Hematopoietic multipotent progenitor cell (in vitro differentiated cells): ENCODE measurements at places on chromosomes 3 and 15.

DNA sequence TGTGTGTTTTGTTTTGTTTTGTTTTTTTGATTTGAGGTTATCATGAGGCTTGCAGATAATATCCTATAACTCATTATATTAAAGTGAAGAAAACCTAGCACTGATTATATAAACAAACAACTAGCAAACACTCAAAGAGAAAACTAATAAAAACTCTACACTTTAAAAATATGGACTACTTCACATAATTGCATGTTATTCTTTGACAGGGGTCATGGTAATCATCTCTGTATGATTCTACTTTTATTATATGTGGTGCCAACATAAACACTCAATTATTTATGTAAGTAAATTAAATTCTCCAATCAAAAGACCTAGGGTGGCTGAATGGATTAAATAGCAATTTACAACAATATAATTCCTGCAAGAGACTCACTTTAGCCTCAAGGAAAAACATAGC is 44.6 kb upstream of the P3H2 start:
- DNase-seq, result no peak

DNA sequence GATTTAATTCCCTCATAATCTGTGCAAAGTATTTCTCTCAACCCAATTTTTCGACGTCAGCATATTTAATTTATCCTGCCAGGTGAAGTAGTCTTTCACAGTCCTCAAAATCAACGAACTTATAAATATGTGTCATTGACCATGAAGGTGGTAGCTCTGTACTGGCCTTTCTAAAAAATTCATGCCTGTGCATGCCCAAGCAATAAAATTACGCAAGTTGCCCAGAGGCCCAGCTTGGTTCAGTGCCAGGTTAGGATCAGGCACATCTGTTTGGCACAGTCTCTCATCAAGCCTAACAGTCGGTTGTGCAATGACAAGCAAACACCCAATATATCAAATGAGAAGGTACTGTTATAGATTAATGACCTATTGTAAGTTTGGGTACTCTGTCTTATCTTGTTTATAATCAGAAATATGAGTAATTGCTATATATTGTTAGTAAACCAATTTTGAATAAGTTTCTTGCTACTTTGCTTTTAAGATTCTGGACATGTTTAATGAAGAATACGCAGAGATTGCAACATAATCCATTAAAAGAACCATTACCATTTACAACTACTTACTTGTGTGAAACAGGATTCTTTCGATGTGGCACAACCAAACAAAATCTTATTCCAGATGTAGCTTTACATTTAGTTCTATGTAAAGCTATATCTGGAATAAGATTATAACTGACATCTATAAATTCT is 159.0 kb upstream of the IL12A start:
- no peak for DNase-seq

GRCh38 chr3:10887015-10887414 is 71.0 kb downstream of the SLC6A11 start:
- DNase-seq, result no peak

- DNase-seq, result no peak
Measured at GRCh38 chr15:90666135-90666909, 50.8 kb upstream of the BLM start.

GRCh38 chr15:101242160-101242998 is 9.5 kb downstream of the CHSY1 start:
- DNase-seq, result peak; percentile 55

DNA sequence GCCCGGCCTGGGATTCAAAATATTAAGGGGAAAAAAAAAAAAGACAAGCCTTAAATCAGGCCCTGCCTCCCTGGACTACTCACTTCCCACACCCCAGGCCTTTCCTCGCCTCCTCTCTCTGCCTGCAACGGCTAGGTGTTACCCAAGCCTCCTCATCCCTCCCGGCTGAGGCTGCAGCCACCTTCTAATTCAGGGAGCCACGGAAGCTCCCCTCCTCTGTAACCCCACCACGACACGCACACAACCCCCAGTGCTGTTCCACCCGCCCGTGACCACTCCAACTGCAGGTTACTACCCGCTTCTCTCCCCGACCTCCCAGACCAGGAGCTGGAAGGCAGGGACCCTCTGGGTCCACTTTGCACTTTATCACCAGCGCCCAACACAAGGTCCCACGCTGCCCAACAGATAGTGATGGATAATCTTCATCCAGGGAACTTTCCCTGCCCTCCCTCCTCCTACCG is 936 bp downstream of the KIF7 start:
- DNase-seq, result no peak

- no peak for DNase-seq
Measured at GRCh38 chr3:153320585-153321128, 158.6 kb downstream of the RAP2B start.

GRCh38 chr15:66067687-66068086 is 185.9 kb downstream of the MEGF11 start:
- DNase-seq, result no peak

- DNase-seq, result no peak
Measured at GRCh38 chr3:180416111-180416594, 185.8 kb upstream of the TTC14 start.

GRCh38 chr3:106339551-106339950 is 470.7 kb upstream of the CBLB start:
- no peak for DNase-seq

- no peak for DNase-seq
Measured at GRCh38 chr3:188662795-188663194, 508.8 kb downstream of the LPP start.

DNA sequence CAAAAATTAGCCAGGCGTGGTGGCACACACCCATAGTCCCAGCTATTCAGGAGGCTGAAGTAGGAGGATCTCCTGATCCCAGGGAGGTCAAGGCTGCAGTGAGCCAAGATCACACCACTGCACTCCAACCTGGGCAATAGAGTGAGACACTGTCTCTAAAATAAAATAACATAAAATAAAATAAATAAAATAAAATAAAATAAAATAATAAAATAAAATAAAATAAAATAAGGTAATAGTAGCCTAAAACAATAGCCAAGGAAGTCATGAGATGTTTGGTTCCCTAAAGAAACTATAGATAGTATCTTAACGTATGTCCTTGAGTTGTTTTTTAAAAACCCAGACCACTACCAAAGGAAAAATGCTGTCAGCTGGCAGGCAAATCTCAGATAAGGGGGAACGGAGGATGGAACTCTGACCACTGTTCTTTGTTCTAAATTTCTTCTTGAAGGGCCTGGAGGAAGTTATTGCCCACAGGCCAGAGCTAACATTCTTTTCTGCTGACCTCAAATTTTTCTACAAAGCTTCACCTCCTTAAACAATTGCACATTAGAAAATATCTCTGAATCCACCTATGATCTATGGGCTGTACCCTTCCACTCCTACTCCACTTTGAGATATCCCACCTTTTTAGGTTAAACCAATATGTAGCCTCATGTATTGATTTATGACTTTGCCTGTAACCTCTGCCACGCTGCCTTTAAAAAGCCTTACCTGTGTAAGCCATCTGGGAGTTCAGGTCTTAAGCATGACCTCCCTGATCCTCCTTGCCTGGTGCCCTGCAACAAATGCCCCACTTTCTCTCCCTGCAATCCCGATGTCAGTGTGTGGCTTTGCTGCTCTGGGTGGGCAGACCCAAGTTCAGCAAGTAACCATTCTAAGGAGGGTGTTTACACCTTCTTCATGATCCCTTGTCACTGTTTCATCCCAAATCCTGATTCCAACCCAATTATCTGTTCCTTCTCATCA is 126.2 kb upstream of the BHLHE40 start:
- peak; percentile 12 for DNase-seq

DNA sequence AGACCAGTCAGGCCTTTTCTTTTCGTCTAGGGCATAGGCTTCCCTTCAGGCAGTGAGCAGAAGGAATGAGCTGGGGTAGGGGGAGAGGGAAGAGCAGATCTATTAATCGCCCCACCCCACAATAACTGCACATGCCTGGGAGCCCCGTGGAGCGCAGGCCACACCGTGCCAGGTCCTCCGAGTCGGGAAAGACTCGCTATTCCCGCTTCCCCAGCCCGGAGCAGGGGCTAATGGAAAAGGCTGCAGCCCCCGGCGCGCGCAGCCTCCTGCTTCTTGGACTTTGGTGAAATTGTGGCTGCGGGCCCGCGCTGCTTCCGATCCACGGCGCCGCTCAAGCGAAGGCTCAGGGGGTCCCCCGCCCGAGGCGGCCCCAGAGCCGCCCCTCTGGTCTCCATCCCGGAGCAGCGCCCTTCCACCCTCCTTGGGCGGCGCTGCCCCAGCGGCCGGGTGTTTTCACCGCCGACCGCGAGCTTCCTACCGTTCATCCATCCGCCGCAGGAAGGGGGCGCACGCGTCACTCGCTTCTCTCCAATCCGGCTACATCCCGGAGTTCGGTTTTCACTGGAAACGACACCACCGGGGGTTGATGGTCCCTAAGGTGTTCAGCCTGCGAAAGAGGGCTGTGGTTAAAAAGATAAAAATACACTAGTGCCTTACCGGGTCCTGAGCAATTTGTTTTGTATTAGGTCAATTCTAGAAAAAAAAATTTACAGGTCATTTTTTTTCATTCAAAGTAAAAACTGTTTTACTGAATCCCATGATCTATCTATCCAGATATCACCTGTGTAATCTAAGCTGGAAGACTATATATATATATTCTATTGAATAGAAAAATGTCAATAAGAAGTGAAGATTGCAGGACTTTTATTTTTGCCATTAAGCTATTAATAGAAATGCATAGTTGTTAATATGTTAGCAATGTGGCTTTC is 4.4 kb upstream of the SYNM start:
- peak; percentile 64 for DNase-seq

DNA sequence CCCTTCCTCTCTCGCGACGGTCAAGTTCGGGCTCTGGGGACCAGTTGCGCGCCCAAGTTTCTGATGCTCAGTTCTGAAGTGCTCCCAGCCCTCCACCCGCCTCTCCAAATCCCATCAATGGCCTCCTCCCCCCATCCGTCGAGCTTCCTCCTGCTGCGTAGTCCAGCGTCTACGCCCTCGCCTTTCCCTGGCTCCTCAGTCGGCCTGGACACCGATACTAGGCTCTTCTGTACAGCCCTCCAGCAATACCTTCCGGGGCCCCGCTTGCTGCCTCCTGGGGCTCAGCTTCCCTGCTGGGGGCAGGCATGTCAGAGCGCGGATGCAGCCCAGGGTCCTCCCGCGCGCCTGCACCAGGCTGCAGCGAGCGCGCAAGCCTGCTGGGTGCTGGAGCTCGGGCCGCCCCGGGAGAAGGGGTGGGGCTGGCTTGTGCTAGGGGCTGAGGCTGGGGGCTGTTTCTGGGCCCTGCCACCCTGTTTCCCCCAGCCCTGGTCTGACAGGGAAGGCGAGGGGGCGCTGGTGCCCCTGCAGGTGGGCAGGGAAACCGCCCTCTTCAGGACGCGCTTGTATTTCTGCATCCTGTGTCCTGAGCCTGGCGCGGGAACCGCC is 353.3 kb upstream of the SUCLG2 start:
- DNase-seq, result peak; percentile 11

DNA sequence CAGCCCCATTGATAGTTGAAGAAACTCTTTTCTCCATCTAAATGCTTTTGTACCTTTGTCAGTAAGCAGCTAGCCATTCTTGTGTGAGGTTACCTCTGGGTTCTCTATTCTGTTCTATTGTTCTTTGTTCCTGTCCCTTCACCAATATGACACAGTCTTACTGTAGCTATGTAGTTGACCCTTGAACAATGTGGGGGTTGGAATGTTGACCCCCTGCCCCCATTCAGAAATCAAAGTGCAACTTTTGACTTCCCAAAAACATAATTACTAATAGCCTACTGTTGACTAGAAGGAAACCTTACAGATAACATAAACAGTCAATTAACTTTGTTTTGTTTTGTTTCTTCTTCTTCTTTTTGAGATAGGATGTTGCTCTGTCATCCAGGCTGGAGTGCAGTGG is 18.7 kb downstream of the KLHL18 start:
- DNase-seq, result no peak

DNA sequence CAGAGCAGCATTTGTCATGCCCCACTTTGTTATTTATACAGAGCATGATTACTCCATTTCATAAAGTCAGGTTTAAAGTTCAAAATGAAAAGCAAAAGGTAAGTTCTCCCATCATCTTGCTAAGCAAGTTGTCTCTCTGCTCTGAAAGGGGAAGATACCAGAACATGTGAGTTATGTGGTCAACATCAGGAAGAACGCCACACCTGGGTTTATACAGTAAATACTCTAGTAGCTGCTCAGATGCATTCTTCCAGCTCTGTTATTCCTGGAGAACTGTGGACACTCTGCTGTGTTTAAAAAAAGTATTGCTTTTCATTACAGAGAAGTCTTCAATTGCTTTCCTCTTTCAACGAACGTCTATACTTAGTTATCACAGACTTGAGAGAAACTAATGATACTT is 145.7 kb downstream of the PLCL2 start:
- no peak for DNase-seq
